ENCODE measurements at places on chromosomes 1 and 21.

GRCh38 chr1:113197719-113198330 is 124.8 kb downstream of the LRIG2 start:
- DNase-seq = no peak

GRCh38 chr21:46637952-46638746 is 2.7 kb downstream of the PRMT2 start:
- no peak for DNase-seq

DNA sequence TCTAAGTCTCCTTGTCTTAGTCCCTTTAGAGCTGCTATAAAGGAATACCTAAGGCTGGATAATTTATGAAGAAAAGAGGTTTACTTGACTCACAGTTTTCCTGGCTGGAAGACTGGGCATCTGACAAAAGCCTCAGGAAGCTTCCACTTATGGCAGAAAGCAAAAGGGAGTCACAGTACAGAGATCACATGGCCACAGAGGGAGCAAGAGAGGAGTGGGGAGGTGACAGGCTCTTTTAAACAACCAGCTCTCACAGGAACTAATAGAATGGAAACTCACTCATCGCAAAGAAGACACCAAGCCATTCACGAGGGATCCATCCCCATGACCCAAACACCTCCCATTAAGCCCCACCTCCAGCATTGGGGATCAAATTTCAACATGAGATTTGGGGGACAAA is 68.8 kb downstream of the DDAH1 start:
- DNase-seq = no peak

DNA sequence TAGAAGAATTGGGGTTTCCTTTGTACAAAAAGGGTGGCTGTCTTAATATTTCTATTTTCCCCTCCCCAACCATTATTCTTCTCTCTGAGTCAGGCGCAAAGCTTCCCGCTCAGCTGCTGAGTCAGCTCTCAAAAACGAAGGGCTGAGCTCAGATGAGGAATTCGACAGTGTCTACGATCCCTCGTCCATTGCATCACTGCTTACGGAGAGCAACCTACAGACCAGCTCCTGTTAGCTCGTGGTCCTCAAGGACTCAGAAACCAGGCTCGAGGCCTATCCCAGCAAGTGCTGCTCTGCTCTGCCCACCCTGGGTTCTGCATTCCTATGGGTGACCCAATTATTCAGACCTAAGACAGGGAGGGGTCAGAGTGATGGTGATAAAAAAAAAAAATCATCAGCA is 3.0 kb upstream of the TUFT1 start:
- no peak for DNase-seq

GRCh38 chr1:21872445-21873079 is 60.5 kb downstream of the LDLRAD2 start:
- DNase-seq = no peak

- no peak for DNase-seq
These were observed 29.3 kb downstream of the C1orf141 start for GRCh38 chr1:67105508-67105907.

DNA sequence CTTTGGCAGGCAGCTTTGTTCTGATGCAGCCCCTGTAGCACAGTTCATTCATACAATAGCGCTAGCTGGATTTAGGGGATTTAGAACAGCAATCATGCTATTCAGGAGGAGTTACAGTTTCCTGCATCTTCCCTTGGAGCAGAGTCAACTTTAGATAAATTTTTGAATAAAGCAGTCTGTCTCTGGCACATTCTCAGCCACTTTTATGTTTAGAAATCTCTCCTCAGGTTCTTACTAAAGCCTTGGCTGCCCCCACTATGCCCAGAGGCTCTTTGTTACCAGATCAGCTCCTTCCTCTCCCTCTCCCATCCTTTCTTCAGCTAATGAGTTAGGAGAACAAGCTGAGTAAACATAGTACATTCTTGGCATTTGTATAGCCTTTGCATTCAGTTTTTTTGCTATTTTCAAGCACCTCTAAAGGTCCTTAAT is 17.0 kb upstream of the PIGC start:
- no peak for DNase-seq

- no peak for DNase-seq
These were observed 189.1 kb downstream of the FMN2 start for GRCh38 chr1:240280560-240281322.

GRCh38 chr1:8625981-8626898 is 191.2 kb downstream of the RERE start:
- no peak for DNase-seq

GRCh38 chr21:36288651-36289243 is 31.2 kb upstream of the MORC3 start:
- no peak for DNase-seq

- DNase-seq = no peak
These were observed 2.7 kb downstream of the DISP1 start for GRCh38 chr1:222817529-222817928.

DNA sequence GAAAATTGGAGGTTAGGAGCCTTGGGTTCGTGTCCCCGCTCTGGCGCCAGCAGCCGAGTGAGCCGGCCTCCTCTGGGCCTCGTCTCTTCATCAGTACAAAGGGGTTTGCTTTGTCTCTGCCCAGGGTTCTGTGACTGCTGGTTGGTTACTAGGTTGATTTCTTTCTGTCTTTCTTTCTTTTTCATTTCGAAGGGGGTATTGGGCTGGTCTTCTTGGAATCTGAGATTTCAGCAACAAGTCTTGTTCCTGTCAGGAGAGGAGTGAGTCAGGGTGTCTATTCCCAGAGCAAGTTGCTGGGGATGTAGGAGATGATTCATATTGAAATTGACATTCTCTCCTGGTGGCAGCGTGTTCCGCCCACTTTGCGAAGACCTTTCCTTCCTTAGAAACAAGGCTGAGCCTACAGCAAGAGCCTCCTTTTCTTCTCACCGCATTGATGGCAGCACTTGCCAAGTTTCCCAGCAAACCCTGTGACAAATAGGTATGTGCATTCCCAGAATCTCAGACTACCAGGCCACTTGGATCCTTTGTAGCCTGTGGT is 79.2 kb downstream of the MAN1C1 start:
- DNase-seq = no peak

GRCh38 chr1:167423684-167424619 is 94.4 kb downstream of the CD247 start:
- DNase-seq = no peak

DNA sequence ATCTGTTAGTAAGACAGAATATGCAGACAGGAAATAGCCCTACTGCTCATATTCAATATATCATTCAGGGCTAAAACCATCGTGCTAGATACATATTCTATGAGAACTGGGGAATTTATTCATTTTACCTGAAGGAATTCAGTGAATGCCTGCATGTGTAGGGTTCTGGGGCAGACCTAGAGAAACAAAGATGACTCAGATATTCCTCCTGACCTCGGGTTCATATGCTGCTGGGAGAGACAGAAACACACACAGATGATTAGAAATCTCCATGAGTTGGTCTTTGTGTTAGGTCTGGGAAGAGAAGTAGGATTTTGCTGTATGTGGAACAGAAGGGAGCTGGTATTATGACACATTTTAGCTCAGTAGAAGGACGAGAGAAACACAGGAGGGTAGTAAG is 176.5 kb upstream of the ST6GALNAC5 start:
- DNase-seq = no peak

GRCh38 chr1:5333291-5333690 is 658.9 kb downstream of the NPHP4 start:
- peak; percentile 29 for DNase-seq

DNA sequence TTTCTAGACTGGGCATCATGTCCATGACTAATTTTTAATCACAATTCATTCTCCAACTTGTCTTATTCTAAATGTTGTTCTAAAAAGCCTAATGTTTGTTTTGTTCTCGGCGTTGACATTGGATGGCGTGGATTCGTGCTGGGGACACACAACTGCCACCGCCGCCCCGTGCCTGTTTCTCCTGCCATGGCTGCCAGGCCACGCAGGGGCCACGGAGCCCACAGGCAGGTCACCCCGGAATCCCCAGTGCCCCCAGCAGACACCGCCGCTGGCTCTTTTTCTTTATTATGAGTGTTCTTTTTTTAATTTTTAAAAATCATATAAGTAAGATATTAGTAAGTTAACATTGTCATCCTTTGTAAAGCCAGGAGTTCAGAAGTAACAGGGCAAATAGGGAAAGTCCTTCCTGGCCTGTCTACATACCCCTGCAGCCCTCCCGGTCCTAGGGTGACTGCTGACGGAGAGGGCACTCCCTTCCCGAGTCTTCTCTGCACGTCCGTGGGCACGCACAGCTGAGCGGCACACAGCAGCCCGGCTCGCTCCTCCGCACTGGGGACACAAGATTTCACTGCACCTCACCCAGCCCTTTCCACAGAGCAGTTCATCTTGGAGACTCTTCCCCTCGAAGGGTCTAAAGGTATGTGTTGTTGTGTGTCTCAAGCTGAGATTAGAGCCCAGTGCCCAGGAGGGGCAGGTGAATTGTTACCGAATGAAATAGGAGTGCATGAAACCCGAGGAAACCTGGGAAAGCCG is 32.1 kb downstream of the KRTAP10-1 start:
- no peak for DNase-seq

- no peak for DNase-seq
These were observed 5.7 kb downstream of the VANGL1 start for GRCh38 chr1:115647507-115647906.

DNA sequence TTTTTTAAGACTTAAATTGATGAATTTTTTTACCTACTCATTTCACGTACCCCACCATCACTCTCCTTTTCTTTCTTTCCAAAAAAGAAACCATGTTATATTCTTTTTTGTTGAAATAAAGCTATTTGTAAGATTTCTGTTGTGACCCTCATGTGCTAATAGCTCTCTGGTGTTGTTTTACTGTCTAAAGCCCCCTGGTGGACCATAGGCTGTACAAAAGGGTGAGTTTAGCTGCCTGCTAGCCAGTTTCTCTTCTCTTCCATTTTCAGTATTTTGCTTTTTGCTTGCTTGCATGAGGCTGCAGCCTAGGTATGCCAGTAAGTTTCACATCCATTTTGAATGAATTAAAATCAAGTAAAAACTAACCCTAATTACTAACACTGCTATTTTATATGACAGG is 15.6 kb upstream of the VAMP3 start:
- no peak for DNase-seq

GRCh38 chr1:54248966-54249365 is 49.0 kb downstream of the MRPL37 start:
- DNase-seq = no peak

- DNase-seq = no peak
These were observed 48.2 kb upstream of the IRF2BP2 start for GRCh38 chr1:234658138-234658537.

GRCh38 chr21:44441581-44442265 is 13.6 kb upstream of the LRRC3 start:
- DNase-seq = no peak

DNA sequence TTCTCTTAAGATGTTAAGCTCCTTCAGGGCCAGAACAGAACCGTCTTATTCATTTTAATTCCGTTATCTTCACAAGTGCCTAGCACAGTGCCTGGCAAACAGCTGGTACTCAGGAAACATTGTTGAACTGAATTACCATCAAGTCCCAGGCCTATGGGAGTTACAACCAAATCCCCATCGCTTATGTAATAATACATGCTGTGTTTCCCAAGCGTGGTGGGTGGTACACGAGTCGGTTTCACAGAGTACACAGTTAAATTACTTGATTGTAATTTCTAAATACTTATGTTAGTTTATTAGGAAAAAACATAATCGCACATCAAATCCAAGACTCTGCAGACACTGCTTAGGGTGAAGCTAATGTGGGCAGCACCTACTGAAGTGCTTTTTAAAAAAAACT is 1.0 kb downstream of the ANGEL2 start:
- no peak for DNase-seq

DNA sequence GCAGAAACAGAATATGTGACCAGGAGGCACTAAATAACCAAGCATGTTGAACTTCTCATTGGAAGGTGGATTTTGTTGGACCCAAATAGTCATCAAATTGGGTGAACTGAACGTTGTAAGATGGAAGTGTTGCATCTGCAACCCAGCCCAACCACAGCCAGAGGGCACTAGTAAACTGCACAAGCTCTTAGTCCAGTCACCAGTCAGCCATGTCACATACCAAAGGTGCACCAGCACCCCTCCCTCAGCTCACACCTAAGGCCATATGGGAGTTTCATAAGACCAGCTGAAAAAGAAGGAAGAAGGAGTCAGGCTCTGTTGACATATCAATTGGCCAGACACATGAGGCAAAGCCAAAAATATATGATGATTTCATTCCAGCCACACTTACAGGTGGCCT is 481.7 kb upstream of the NR5A2 start:
- no peak for DNase-seq

DNA sequence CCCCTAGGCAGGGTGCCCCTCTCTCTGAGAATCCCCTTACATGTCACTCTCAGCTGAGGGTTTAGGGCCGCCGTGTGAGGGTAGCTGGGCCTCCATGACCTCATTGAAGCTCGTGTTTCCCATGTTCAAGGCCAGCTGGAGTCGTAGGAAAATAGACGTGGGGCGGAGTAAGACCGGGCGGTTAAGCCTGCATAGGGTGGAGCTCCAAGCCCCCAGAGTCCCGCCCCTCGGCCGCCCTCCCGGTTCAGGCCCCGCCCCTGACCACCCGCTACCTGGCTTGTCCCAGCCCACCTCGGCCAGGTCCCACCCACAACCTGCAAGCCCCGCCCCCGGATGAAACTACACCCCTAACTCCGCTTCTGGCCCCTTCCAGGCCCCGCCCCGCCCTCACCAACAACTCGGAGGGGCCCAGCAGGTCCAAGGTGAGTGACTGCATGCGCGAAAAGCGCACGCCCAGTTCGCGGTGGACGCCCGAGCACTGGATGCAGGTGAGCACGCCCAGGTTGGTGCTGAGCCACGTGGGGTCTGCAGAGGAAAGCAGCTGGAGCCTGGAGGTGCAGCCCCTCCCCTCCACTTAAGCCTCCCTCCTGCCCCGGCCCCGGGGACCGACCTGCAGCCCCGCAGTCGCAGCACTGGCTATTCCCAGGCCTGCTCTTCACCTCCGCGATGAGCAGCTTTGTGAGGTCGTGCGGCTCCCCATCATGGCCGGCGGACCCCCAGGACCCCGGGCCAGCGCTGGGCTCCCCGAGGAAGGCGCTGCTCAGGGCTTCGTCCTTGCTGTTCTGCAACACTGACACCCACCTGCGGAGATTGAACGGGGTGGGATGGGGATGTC is 12.2 kb upstream of the TCEA3 start:
- no peak for DNase-seq

DNA sequence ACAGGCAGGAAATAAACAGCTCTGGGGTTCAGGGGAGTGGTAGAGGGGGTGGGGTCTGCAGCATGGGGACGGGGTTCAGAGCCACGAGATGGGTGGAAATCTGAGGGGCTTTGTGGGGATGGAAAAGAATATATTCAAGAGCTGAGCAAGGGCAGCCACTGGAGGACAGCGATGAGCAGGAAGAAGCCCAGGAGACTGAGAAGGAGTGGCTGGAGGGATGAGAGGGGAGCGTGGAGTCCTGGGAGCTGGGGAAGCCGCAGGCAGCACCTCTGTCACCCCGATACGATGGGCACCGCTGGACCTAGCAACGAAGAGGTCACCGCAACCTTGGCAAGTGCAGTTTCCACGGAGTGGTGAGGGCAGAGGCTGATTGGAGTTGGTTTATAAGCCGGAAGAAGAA is 10.0 kb upstream of the KCNAB2 start:
- DNase-seq = no peak

DNA sequence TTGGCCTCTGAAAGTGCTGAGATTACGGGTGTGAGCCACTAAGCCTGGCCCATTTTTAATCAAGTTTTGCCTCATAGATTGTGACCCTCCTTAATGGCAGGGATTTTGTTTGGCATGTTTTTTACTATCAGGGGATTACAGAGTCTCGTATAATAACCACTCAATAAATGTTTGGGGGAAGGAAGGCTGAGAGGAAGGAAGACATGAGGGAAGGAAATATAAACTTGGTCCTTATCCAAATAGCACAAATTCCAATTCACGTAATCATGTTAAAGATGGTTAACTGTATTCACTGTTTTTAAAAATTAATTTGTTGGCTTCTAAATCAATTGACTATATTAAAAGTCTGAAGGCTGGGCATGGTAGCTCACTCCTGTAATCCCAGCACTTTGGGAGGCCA is 30.9 kb upstream of the SERTAD4 start:
- no peak for DNase-seq
